Stimulated activated CD4-positive, alpha-beta T cell treated with anti-CD3 and anti-CD28 coated beads, Interleukin-4, amount 100 ng/mL, for 1 hour (primary cell): ENCODE measurements at places on chromosomes 6 and 20.
A peak's percentile ranks its signal among the peaks of the same experiment; 100 is the strongest.

DNA sequence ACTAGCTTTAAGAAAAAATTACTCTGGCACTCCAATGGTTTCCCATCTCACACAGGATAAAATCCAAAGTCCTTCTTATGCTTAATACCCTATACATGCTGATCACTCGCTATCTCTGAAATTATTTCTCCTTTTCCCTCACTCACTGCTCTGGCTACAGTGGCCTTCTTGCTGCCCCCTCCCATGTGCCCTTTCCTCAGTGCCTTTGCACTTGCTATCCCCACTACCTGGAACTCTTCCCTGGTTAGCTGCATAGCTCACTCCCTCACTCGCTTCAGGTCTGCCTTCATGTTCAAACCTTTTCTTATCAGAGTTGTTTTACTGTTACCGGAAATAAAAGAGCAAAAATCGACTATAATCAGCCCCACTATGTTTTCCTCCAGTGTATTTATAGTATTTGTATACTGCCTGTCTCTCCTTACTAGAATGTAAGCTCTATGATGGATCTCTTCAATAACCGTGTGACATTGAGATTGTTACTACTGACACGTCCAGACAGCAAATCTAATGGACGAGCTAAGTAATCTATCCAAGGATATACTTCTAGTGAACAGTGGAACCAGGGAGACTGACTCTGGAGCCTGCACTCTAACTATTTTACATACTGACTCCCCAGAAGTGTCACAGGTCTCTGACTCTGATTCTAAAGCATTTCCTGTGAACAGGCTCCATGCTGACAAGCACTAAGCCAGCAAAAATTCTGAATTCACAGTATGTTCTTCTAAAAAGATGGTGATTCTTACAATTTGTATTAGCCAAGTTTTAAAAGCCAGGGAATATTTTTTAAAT, 25.1 kb downstream of the FKBP5 start:
- no peak for DNase-seq

DNA sequence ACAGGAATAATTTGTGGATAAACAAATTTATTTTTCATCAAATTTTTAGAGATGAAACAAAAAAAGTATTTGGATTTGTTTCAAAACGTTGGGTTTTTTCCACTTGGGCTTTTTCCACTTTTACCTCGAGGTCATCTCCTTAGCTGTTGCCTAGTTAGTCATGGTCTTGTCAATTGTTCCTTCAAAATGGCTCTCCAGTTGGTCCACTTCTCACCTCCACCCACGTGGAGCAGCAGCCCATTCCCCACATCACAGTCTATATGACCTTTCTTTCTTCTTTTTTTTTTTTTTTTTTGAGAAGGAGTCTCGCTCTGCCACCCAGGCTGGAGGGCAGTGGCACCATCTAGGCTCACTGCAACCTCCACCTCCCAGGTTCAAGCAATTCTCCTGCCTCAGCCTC, 6.7 kb upstream of the SLC4A11 start:
- no peak for DNase-seq

DNA sequence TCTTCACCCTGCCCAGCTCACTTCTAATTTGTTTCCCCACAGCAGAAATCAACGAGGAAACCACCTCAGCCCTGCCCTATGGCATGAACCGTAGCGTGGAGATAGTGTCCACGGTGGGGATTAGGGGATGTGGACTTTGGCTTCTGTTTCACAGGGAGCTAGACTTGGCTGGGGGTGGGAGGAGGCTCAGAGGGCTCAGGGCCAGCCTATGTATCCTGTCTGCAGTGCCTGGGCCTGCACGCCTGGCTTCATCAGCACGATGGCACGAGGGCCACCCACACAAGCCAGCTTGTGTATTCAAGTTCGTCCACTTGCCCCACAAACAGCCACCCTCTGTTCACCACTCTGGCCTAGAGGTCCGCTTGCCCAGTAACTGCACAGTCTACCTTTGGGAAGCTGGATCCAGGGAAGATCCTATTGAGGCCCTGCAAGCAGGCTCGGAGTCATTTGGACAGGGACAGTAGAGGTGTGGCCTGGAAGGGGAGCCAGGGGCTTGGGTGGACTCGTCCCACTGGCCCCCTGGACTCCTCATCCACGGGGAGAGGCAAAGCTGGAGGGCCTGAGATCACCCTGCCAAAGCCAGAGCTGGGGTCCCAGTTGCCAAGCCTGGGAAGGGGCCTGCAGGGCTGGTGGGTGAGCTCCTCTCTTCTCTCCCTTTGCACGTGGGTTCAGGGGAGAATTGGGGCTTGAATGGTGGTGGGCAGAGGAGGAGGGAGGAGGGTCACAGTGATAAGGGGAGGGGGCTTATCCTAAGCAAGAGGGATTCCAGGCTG, 38.0 kb upstream of the FAM83D start:
- DNase-seq, result no peak

GRCh38 chr20:49653925-49654434, 59.7 kb downstream of the B4GALT5 start:
- no peak for DNase-seq

DNA sequence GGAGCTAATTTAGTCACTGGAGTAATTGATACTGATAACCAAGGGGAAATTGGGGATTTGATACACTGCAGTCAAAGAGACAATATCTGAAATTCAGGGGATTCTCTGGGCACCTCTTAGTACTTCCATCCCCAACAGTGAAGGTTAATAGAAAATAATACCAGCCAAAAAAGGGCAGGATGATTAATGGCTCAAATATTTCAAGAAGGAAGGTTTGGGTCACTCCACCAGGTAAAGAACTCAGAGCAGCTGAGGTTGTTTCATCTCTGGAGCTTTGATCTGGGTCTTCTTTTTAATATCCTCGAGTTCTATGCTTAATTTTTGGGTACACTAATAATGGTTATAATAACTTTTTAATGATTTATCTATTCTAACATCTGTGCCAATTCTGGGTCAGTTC, 70.8 kb downstream of the CDKAL1 start:
- DNase-seq, result no peak

DNA sequence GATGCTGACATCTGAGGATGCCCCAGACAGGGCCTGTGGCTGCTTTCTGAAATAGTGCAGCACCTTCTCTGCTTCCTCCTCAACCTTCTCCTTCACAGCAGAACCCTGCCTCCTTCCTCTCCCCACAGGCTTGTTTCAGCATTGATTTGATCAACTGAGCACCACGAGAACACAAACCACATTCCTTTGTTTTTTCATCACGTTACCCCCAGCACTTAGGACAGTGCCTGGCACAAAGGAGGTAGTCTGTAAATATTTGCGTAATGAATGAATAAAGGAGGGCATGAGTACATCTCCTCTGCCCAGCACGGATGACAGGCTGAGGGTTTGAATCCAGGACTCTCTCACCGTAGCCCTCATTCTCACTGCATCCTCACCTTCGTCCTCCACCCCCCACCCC, 21.3 kb upstream of the WFDC2 start:
- no peak for DNase-seq

DNA sequence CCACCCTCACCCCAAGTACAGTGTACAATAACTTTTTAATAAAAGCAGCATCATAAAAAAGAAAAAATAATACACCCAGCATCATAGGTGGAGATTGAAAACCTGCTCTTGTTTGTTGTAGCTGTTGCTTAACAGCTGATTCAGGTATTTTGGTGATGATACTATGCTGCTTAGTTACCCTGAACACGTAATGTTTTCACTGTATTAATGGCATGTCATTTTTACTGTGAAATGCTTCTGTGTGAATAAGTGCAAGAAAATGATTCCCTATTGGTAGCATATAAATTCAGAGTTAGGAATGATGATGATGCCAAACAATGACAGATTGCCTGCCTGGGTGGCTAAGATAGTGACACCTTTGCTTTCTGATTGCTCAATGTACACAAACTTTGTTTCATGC, 405.7 kb downstream of the HDGFL1 start:
- DNase-seq, result no peak

GRCh38 chr6:10579803-10580202, 58.7 kb downstream of the GCNT2 start:
- DNase-seq, result no peak

GRCh38 chr6:28940294-28940857, 16.6 kb upstream of the TRIM27 start:
- peak; percentile 48 for DNase-seq

DNA sequence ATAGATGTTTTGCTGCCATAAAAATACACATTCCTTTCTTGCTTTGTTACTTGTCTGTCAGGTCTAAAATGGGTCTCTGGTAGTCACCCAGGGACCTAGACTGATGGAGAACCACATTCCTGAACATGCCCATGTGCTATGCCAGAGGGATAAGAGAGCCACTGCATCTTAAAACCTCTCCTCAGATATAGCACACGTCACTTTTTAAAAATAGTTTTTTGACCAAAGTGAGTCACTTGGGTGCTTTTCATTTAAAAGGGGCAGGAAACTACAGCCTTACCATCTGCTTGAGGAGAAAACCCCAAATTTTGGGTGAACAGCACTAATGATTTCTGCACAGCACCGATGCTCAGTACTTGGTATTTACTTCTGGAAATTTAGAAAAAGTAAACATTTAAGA, 197.8 kb downstream of the OGFRL1 start:
- DNase-seq, result no peak

GRCh38 chr6:105781248-105781647, 304.9 kb upstream of the PRDM1 start:
- peak; percentile 71 for DNase-seq

DNA sequence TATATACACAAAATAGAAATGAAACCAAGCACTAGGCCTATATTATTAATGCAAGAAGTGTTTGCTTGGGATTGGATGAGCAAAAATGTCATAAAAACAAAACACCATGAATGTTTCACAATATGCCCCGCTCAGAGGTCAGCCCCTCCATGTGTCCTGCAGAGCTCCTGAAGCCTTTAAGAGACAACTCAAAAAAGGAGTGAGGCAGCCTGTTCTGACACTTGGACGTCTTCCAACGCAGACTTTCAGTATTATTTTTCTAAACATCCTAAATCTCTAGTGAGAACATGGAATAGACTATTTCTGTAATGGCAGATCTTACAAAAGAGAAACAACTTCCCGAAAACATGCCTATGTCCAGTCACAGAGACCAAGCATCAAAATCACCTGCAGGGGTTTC, 322.6 kb downstream of the PRKN start:
- DNase-seq, result no peak

GRCh38 chr20:53735536-53736050, 142.0 kb upstream of the ZNF217 start:
- DNase-seq, result no peak

DNA sequence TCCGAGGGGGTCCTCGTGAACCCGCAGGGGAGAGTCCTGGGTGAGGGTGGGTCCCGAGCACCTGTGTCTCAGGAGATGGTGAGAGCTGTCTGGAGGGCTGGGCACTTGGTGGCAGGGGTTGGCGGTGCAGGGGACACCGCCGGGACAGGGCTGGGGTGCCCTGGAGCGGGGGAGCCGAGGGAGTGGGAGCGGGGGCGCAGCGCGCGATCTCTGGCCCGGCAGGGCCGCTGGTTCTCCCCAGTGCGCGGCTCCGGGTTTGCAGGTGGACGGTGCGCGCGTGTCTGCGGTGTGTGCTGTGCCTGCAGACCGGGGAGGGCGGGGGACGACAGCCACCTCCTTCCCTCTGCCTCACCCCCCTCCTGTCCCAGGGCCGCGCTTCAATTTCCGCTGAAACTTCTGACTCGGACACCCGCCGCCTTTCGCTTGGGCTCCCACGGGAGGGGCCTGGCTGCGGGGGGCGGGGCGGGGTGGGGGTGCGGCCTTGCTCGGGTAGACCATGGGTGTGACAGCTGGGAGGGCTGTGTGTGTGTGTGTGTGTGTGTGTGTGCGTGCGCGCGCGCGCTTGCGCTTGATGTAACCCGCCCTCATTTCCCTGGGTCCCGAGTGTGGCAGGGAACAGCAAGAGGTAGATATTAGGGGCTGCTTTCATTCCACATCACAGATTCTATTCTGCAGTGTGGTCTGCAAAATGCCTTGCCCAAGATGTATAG, 1.2 kb downstream of the TRIB3 start:
- DNase-seq, result peak; percentile 61

DNA sequence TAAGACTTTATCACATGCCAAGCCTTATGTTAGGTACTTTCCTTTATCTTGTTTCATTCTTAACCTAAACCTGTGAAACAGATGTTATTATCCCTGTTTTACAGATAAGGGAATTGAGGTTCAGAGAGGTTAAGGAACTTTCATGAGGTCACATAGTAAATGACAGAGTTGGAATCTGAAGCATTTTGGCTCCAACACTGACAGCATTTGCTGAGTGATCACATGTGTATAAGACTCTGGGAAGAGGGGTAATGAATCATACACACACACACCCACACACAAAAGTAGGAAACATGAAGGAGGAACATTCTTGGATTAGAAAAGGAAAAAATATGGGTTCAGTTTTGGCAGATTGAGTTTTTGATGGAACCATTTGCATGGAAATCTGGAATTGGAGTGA, 212.5 kb downstream of the GJA1 start:
- DNase-seq, result no peak

GRCh38 chr6:51495610-51496396, 591.6 kb downstream of the PKHD1 start:
- no peak for DNase-seq

GRCh38 chr6:46098678-46099077, 31.1 kb upstream of the ENPP4 start:
- DNase-seq, result no peak

- DNase-seq, result no peak
Measured at GRCh38 chr6:3697609-3698008, 53.9 kb downstream of the PXDC1 start.

- no peak for DNase-seq
Measured at GRCh38 chr20:52004715-52005114, 186.9 kb downstream of the ZFP64 start.

- peak; percentile 6 for DNase-seq
Measured at GRCh38 chr20:32285621-32286371, 8.3 kb downstream of the KIF3B start.

- peak; percentile 34 for DNase-seq
Measured at GRCh38 chr6:116011520-116011919, 49.2 kb downstream of the FRK start.

DNA sequence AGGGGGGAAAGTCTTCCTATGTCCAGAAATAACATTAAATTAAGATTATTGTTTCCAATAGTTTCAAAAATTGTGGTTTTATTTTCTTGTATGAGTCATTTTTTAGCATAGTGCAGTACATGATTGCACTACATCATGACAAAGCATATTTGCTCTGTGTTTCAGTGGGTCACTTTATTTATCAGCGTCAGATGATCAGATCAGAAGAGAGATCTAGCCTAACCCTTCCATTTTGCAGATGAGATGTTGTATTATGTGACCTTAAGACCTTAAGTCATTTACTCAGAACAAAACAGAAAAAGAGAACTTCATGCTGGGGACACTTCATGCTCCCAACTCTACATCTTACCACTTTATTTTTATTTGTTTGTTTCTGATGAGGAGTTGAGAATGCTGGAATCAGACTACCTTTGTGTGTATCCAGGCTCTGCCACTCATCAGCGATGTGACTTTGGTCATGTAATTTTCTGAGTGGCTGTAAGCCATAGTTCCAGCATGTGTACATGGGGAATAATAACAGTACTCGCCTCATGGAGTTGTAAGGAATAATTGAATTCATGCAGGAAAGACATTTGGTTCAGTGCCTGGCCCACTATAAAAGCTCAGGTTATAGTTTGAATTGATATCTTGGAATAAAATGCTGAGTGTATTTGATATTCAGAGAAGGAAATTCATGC, 13.5 kb downstream of the EYA4 start:
- no peak for DNase-seq

- DNase-seq, result no peak
Measured at GRCh38 chr6:149194820-149195558, 122.5 kb upstream of the TAB2 start.

GRCh38 chr6:22583927-22584326, 14.6 kb downstream of the HDGFL1 start:
- DNase-seq, result no peak

GRCh38 chr6:15449011-15449410, 203.1 kb downstream of the JARID2 start:
- DNase-seq, result no peak

GRCh38 chr20:45152405-45152804, 22.3 kb upstream of the PI3 start:
- DNase-seq, result no peak
